ENCODE measurements at places on chromosomes 13 and 19. TPM values are rescaled to one million over a fixed set of nuclear protein-coding genes. Genes with fewer than 3 reads are reported as not detected.

The KLK6 gene
- total RNA-seq, result not detected

DNA sequence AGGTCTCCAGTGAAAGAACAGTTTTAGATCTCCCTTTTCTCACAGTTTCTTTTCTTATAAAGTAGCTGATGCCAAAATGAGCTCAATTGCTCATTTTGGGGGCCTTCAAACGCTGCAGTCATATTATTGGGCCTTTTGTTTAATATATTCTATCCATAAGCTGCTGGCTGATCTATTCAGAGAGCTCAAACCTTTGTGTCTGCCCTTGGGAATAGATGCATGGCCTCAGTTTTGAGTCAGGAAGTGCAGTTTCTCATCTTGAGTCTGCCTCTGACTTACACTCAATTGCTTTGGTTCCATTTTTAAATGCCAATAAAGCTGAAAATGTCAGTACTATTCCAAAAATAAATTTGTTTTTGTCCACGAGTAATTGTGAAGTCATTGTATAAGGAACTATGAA lies 468.9 kb downstream of the KLF12 start:
- H3K36me3 ChIP-seq, result no peaks in the 10 kb centered on the region
- H3K4me3 ChIP-seq, result no peak overlapping the region
- H3K27ac ChIP-seq, result no peak overlapping the region
- H3K27me3 ChIP-seq, result no peaks in the 10 kb centered on the region
- H3K4me1 ChIP-seq, result peaks cover 9% of the 10 kb centered on the region

DNA sequence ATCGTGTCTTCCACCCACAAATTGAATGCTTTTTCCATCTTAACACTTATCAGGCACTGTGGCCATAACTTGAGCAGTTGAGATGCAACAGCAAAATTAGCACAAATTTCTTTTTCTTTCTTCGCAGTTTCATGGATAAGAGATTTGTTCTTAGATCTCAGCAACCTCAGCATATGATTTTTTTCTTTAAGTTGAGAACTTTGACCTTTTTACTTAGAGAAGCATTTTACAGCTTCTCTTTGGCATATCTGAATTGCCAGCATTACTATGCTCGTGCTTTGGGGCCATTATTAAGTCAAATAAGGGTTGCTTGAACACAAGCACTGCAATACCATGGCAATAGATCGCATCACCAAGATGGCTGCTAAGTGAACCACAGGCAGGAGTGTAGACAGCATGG lies 16.1 kb downstream of the USPL1 start:
- H3K27me3 ChIP-seq, result no peaks in the 10 kb centered on the region
- peaks cover 34% of the 10 kb centered on the region for H3K4me1 ChIP-seq
- H3K4me3 ChIP-seq, result no peak overlapping the region

GRCh38 chr19:17599780-17600179 lies 44.3 kb downstream of the COLGALT1 start:
- H3K36me3 ChIP-seq, result no peaks in the 10 kb centered on the region

The FKBP8 gene
- total RNA-seq, result 263 TPM

The RYR1 gene
- total RNA-seq, result 2.6 TPM

- no peaks in the 10 kb centered on the region for H3K36me3 ChIP-seq
- no peaks in the 10 kb centered on the region for H3K4me1 ChIP-seq
- DNase-seq, result no peak
- peaks cover 19% of the 10 kb centered on the region for H3K27me3 ChIP-seq
These were observed 4.9 kb downstream of the PCDH20 start for GRCh38 chr13:61410669-61411297.

The IL11 gene
- 0.48 TPM for total RNA-seq

The CCDC194 gene
- 4.9 TPM for total RNA-seq

- H3K36me3 ChIP-seq, result peaks cover 5% of the 10 kb centered on the region
- H3K4me1 ChIP-seq, result no peaks in the 10 kb centered on the region
- no peak overlapping the region for H3K27ac ChIP-seq
- no peak overlapping the region for H3K4me3 ChIP-seq
These were observed 83.2 kb upstream of the MCF2L start for GRCh38 chr13:112885782-112886268.

DNA sequence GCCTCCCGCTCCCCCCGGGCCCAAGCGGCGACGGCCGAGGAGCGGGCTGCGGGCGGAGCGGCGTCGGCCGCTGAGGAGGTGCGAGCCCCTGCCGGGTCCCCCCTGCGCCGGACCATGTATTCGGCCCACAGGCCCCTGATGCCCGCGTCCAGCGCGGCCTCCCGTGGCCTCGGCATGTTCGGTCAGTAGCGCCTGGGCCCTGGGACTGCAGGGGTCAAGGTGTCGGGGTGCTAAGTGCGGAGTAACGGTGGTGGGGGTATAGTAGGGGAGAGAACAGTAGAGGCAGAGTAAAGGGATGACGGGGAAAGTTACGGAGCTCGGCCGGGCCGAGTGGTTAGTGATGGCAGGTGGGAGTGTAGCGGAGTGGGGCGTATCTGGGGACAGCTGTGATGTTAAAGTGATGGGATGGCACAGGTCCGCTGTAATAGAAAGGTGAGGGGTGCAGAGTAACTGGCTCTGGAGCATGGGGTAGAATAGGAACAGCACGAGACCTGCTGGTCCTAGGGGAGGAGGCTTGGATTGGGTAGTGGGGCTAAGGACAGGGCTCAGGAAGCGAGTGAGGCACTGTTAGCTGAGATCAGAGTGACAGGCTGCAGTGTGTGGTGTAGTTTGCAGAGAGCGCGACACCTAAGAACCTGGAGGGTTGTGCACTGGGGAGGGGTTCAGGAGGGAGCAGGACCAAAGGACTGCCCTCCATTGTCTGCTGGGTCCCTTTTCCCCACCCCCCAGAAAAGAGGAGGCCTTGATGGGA lies 15.7 kb downstream of the CIC start:
- peak overlapping the region; percentile 80 for H3K27ac ChIP-seq
- H3K4me3 ChIP-seq, result peak overlapping the region; percentile 87
- DNase-seq, result peak; percentile 33
- no peaks in the 10 kb centered on the region for H3K27me3 ChIP-seq
- peaks cover 21% of the 10 kb centered on the region for H3K36me3 ChIP-seq
- peaks cover 18% of the 10 kb centered on the region for H3K4me1 ChIP-seq

GRCh38 chr19:7230826-7231225 lies 63.4 kb downstream of the INSR start:
- no peak overlapping the region for H3K27ac ChIP-seq
- H3K4me1 ChIP-seq, result no peaks in the 10 kb centered on the region
- no peak overlapping the region for H3K4me3 ChIP-seq
